ENCODE measurements at places on chromosomes 11 and 22.
A peak's percentile ranks its signal among the peaks of the same experiment; 100 is the strongest.

GRCh38 chr11:67045314-67045713 is 11.3 kb upstream of the RHOD start:
- no peak overlapping the region for H3K27ac ChIP-seq
- no peak for DNase-seq
- no peaks in the 10 kb centered on the region for H3K36me3 ChIP-seq
- H3K27me3 ChIP-seq, result peaks cover 46% of the 10 kb centered on the region
- H3K4me3 ChIP-seq, result no peak overlapping the region

- H3K4me1 ChIP-seq, result no peaks in the 10 kb centered on the region
- no peaks in the 10 kb centered on the region for H3K36me3 ChIP-seq
- H3K27ac ChIP-seq, result no peak overlapping the region
These were observed 68.1 kb upstream of the PHF21B start for GRCh38 chr22:45077826-45078334.

- DNase-seq, result no peak
- H3K27ac ChIP-seq, result no peak overlapping the region
These were observed 45.5 kb upstream of the TTLL12 start for GRCh38 chr22:43232445-43232844.

DNA sequence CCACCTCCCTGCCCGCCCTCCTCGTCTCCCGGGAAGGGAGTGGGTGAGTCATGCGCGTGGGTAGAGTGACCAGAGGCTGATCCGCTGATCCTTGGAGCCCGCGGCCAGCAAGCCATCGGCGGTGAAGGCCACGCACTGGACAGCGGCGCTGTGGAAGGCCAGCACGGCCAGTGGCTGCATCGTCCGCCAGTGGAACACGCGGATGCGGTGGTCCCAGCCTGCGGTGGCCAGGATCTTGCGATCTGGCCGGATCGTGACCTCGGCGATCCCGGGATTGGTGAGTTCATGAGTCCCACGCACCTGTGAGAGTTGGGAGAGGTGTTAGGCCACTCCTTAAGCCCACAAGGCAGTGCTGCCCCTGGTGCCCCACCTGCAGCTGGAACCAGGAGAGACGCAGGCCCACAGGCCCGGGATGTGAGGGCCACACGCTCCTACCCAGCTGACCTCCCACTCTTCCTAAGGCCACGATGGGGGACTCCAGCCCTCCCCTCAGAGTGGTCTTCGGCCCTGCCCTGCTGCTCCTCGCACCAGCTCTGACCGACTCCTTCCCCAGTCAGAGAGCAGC is 28.2 kb downstream of the TBX1 start:
- no peak overlapping the region for H3K4me3 ChIP-seq
- H3K36me3 ChIP-seq, result peaks cover 21% of the 10 kb centered on the region
- no peak for DNase-seq
- H3K4me1 ChIP-seq, result no peaks in the 10 kb centered on the region
- H3K27ac ChIP-seq, result no peak overlapping the region

DNA sequence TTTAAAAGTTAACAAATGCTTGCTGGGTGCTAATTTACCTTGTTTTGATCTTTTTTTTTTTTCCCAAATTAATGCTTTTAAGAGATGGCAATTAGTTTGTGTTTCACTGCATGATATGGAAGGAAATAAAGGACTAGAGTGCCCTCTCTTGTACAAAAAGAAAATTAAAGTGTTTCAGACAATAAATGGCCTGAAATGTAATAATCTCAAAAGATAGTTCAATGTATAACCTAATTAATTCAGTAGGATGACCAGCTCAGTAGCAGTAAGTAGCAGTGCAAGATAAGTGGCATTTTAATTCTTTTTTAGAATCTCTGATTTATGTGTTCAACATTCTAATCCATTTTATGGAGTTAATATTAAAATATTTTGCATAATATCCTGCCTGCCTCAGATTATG is 39.9 kb upstream of the MYO18B start:
- no peak overlapping the region for H3K27ac ChIP-seq
- no peak overlapping the region for H3K4me3 ChIP-seq
- no peak for DNase-seq
- peaks cover 19% of the 10 kb centered on the region for H3K36me3 ChIP-seq
- H3K4me1 ChIP-seq, result peaks cover 38% of the 10 kb centered on the region

DNA sequence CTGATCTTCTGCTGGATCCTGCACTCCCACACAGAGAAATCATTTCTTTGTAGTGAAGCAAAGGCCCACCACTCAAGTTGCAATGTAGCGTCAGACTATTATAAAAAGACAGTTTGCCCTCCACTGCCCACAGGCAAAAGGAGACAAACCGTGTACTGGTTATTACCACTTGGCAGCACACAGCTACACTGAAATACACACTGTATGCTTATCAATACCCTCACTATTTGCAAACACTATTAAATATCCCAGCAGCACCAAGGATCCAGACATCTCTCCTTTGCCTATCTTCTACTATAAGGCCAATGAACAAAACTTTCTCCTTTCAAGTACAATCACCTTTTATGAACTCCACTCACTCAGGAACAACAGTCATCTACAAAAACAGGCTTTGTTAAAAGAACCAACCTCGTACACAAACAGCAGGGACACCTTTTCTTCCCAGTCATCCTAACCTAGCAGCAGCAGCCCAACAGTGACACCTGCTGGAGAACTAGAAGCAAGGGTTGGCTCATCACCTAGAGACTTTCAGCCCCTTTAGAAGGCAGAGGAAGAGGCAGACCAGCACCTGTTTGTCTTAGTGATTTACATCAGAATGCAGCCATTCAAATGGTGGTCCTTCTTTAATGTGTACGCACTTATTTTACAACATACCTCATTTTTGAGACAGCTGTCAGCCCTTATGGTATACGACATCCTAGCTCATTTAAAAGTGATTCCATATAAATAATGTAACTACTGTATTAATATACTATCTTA is 56.1 kb downstream of the AMBRA1 start:
- no peak overlapping the region for H3K27ac ChIP-seq
- H3K27me3 ChIP-seq, result no peaks in the 10 kb centered on the region
- H3K4me1 ChIP-seq, result peaks cover 3% of the 10 kb centered on the region
- DNase-seq, result peak; percentile 91

DNA sequence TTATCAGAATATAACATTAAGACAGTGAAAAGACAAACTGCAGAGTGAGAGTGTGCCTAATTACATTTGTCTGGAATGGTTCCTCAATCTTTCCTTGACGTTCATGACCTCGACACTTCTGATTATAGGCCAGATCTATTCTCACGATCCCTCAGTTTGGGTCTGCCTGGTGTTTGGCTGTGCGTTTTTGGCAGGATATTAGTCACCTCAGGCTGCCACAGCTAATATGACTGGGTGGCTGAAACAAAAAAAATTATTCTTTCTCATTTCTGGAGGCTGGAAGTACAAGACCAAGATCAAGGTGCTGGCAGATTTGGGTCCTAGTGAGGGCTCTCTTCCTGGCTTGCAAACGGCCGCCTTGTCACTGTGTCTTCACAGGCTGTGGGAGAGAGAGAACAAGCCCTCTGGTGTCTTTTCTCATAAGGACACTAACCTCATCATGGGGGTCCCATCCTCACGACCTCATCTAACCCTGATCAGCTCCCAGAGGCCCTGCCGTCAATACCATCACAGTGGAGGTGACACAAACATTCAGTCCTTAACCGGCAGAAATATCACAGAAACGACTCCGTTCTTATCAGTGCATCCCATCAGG is 23.2 kb downstream of the IFITM10 start:
- no peak overlapping the region for H3K27ac ChIP-seq
- H3K4me3 ChIP-seq, result no peak overlapping the region
- no peaks in the 10 kb centered on the region for H3K36me3 ChIP-seq
- H3K27me3 ChIP-seq, result peaks cover 4% of the 10 kb centered on the region
- DNase-seq, result no peak

DNA sequence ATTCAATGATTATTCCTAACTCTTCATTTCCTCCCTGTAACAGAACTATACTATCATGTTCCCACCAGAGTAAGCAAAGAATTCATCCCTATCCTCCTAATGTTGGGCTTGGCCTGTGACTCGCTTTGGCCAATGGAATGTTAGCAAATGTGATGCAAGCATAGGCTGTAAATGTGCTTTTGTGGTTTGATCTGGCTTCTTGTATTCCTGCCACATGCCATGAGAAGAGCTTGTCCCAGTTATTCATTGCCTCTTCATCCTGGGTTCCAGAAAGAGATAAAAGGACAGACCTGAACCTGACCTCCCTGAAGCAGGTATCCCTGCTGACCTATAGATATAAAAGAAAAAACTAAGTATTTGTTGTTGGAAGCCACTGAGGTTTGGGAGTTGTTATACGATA is 51.0 kb downstream of the SYTL2 start:
- peaks cover 49% of the 10 kb centered on the region for H3K27me3 ChIP-seq
- peaks cover 17% of the 10 kb centered on the region for H3K4me1 ChIP-seq
- no peaks in the 10 kb centered on the region for H3K36me3 ChIP-seq
- no peak for DNase-seq

DNA sequence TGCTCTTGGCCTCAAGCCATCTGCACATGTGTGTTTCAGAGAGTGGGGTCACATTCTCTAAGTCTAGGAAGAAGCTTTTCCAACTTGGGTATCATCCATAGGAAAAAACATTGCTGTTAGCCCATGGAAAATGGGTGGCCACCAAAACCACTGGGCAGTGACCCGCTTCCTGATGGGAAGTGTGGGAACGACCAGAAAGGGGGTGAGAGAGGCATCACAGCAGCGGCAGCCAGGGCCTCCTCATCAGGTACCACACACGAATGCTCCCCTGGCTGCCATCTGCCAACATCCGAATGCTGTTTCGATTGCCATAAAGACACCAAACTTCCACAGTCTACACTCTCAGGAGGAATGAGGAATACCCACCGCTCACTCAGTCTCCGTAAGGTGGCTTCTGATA is 40.3 kb downstream of the CHKA start:
- H3K36me3 ChIP-seq, result peaks cover 8% of the 10 kb centered on the region
- no peaks in the 10 kb centered on the region for H3K27me3 ChIP-seq
- no peak overlapping the region for H3K27ac ChIP-seq
- H3K4me1 ChIP-seq, result no peaks in the 10 kb centered on the region

DNA sequence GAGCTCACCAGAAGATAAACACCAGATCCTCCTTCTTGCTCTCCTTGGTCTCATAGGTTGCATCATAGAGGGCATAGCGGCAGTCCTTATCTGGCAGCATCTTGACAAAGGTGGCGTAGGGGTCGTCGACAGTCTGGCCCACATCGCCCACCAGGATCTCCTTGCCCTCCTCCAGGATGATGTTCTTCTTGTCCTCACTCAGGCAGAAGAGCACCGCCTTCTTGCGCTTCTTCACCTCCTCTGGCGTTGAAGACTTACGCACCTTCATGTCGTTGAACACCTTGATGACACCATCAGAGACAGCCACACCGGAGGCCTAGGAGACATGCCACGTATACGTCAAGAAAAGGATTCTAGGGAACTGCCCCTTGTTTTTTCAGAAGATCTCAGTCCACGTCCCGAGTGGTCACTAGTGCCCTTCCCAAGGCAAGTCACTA is 2.0 kb downstream of the CFL1 start:
- DNase-seq, result no peak
- no peak overlapping the region for H3K27ac ChIP-seq
- H3K36me3 ChIP-seq, result peaks cover 57% of the 10 kb centered on the region
- peaks cover 13% of the 10 kb centered on the region for H3K4me1 ChIP-seq
- H3K4me3 ChIP-seq, result no peak overlapping the region
- H3K27me3 ChIP-seq, result no peaks in the 10 kb centered on the region

DNA sequence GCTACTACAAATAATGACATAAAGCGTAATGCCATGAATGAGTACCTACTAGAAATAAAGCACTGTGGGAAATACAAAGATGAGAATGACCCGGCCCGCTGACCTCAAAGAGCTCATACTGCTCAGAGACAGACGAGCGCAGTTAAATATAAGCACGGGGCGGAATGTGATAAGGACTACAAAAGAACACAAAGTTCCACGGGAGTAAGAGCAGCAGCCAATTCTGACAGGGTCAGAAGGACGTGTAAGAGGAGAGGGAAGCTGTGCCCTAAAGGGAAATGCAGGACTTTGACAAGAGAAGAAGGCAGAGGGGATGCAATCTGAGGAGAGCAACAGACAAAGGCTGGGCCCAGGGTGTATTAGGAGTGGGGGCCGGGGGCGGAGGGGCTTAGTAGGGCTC is 314.6 kb downstream of the LARGE1 start:
- no peak overlapping the region for H3K4me3 ChIP-seq
- no peak for DNase-seq
- no peak overlapping the region for H3K27ac ChIP-seq
- no peaks in the 10 kb centered on the region for H3K36me3 ChIP-seq
- no peaks in the 10 kb centered on the region for H3K27me3 ChIP-seq
- H3K4me1 ChIP-seq, result no peaks in the 10 kb centered on the region
